ENCODE measurements at places on chromosomes 5 and 9.

GRCh38 chr5:138573949-138574670 lies 1.1 kb downstream of the HSPA9 start:
- peak; percentile 9 for DNase-seq

- DNase-seq: no peak
These were observed 226.1 kb downstream of the GOLPH3 start for GRCh38 chr5:31948006-31948405.

DNA sequence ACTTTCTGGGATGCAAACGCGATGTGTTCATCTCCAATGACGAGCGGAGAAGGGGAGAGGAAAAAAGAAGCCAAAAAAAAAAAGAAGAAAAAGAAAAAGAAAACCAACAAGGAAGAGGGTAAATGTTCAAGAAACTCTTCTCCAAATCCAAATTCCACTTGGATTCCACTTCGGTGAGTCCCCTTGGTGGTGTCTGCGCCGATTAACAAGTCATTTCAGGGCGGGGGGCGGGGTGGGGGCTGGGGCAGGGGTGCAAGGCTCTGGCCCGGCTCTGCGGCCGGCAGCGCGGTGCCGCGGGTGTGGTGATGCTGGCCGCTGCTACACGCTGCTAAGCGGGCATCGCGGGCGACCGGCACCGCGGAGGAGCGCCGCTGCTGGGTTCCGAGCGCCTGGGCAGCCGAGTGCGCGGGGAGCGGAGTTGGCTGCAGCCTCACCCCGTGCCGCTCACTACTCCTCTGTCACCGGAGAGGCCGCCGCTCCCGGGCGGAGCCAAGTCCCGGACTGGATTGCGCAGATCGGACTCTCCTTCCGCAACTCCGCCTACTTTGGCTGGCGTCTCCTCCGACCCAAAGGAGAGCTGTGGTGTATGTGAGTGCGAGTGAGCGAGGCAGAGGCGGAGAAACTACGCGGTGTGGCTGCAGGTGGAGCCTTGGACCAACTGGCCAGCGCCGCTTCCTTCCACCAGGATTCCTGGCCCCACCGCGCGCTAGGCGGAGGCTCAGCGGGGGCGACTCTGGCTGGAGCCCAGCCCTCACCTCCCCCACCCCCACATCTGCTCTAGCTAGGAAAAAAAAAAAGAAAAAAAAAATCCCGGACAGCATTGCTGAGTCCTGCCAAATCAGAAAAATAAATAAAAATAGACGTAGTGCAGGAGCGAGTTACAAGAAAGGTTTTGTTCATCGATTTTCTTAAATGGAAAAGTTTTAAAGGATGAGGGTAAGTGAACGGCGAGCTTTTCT lies at the start of gene SEMA6A:
SEMA6A (minus strand) TSS at position 457 of the 959 bp plus-strand sequence. CDS start 69,879 bp downstream, outside the sequence.
- peak; percentile 72 for DNase-seq

GRCh38 chr5:129460936-129461710 lies 1.0 kb downstream of the ADAMTS19 start:
- DNase-seq: no peak

- no peak for DNase-seq
These were observed 560.1 kb downstream of the RAB3C start for GRCh38 chr5:59142927-59143326.

- DNase-seq: no peak
These were observed 44.1 kb upstream of the MROH2B start for GRCh38 chr5:41115281-41115680.

- no peak for DNase-seq
These were observed 37.3 kb downstream of the CAPSL start for GRCh38 chr5:35900972-35901695.

- peak; percentile 47 for DNase-seq
These were observed 61.8 kb upstream of the MAMDC2 start for GRCh38 chr9:69981686-69982445.

- no peak for DNase-seq
These were observed 179.2 kb downstream of the DAB2IP start for GRCh38 chr9:121830441-121831140.

GRCh38 chr5:65418661-65419060 lies 63.1 kb downstream of the ADAMTS6 start:
- DNase-seq: no peak

- DNase-seq: peak; percentile 13
These were observed 128.2 kb upstream of the NFIB start for GRCh38 chr9:14441976-14442651.

- no peak for DNase-seq
These were observed 86.4 kb downstream of the FREM1 start for GRCh38 chr9:14823800-14824199.

DNA sequence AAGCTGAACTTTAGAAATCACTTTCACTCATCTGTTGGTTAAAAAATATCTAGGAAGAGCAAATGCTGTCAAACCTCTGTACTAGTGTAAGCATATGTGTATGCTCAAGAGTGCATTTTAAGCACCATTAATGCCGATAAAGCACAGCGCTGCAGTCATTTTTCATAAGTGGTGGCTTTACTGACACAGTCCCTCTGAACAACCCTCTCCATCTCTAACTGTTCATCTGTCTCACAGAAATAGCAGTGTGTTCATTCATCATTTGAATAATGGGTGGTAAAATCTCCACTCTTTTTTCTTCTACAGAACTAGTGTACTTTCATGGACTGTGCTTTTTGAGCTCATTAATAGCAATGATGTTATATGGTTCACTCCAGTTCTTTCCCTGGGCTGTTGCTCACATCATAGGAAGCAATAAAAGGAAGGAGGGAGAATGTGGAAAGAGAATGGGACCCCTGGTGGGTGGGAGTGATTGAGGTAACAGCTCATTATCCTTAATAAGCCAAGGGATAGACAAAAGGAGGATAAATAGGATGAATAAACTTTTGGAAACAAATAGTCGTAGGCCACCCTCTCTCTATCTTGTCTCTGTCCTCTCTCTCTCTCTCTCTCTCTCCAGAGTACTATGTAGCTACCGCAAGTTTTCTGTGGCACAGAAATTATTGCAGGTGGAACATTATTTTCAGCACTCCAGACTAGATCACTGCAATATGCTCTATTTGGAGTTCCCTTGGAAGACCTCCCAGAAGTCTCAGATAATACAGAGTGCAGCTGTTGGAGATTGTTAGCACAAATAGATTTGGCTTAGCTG lies 117.9 kb upstream of the PRDM9 start:
- DNase-seq: no peak

- no peak for DNase-seq
These were observed 271.6 kb downstream of the GABRB2 start for GRCh38 chr5:161274951-161275350.

Data from RPMI7951 (cell line).